ENCODE measurements at places on chromosomes 12 and 14. TPM values are rescaled to one million over a fixed set of nuclear protein-coding genes. Genes with fewer than 3 reads are reported as not detected.

DNA sequence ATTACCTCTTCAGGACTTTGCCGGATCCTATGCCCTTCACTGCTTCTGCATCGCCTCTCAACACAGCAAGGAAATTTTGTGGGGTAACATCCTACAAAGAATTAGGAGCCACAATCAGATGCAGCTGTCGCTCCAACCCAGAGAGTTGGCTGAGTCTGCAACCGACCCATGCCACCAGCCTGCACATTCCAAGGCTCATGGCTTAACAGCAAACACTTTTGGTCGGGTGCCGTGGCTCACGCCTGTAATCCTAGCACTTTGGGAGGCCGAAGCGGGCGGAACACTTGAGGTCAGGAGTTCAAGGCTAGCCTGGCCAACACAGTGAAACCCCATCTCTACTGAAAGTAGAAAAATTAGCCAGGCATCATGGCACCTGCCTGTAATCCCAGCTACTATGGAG lies 32.3 kb downstream of the LGMN start:
- no peak for DNase-seq

GRCh38 chr14:74961238-74961911 lies 6.0 kb upstream of the PGF start:
- no peak for DNase-seq

DNA sequence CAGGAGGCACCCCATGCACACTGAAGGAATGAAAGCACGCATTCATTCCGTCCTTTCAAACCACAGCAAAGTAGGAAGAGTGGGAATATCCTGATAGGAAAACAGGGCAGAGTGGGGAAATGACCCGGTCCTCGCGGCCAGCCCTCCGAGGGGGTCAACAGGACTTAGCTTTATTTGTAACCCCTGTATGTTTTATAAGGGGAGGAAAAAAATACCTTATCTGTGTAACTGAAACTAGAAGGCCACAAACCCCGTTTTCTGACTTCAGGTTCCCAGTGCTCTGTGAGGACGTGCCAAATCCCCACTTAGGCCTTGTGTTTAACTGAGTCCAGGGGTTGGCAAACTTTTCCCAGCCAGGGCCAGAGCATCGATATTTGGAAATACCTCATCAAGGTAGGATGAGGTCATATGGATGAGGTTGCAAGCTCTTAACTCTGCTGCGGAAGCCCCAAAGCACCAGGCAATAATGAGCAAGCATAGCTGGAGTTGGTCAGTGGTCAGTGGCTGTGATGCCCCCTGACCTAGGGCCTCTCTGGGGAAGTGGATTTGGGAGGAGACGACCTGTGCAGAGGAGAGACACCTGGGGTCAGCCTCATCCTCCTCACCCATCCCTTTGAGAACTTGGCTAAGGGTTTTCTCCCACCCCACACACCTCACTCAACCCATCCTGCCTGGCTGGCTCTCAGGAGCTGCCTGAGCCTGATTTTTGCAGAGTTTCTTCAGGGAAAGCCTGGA lies 58.5 kb downstream of the RBM19 start:
- no peak for DNase-seq

Gene TAC3
- total RNA-seq: not detected

Gene KRT8
- total RNA-seq: 43.1 TPM

Gene P2RX7
- 4.2 TPM for total RNA-seq

Gene MYF5
- not detected for total RNA-seq

Measured in glomerular endothelial cell (primary cell).